ENCODE measurements at places on chromosomes 7 and 10. TPM values are rescaled to one million over a fixed set of nuclear protein-coding genes. Genes with fewer than 3 reads are reported as not detected.

Gene PCDH15
- under 0.01 TPM for total RNA-seq

Gene ZNF138
- 2.2 TPM for total RNA-seq

Gene MYOF
- total RNA-seq: 263 TPM

Gene PON3
- not detected for total RNA-seq

Gene RNF148
- total RNA-seq: 1.3 TPM

Gene ATP5MK
- total RNA-seq: 91.6 TPM

Gene SNX10
- 0.15 TPM for total RNA-seq

Gene PARD3
- 36.8 TPM for total RNA-seq

Gene NPTX2
- total RNA-seq: not detected

Gene ATOH7
- total RNA-seq: not detected

Gene CRYGN
- 0.58 TPM for total RNA-seq

Gene SEMA4G
- 2.3 TPM for total RNA-seq

Gene GATA3
- total RNA-seq: not detected

Gene HOXA13
- under 0.01 TPM for total RNA-seq

Gene KNDC1
- total RNA-seq: 2.3 TPM

Gene DHX32
- total RNA-seq: 28.9 TPM

Gene CALHM3
- not detected for total RNA-seq

Gene OLAH
- total RNA-seq: not detected

Gene ERVW-1
- not detected for total RNA-seq

Gene SLC16A9
- 0.33 TPM for total RNA-seq

Gene HMX3
- total RNA-seq: not detected

Gene NPY4R
- total RNA-seq: not detected

Gene TRIM73
- 0.44 TPM for total RNA-seq

Gene MEIG1
- not detected for total RNA-seq

Gene HOXA3
- total RNA-seq: 3.0 TPM

Gene MACROH2A2
- 12.2 TPM for total RNA-seq

Gene ABCB4
- 4.8 TPM for total RNA-seq

Gene HIBADH
- 93.5 TPM for total RNA-seq

Gene TEX36
- total RNA-seq: not detected

Gene EMX2
- total RNA-seq: not detected

Gene ANTXRL
- not detected for total RNA-seq

Gene FKBP9
- total RNA-seq: 372 TPM

Gene MMRN2
- 3.6 TPM for total RNA-seq

Gene UTF1
- total RNA-seq: not detected

Gene FAM25A
- not detected for total RNA-seq

Gene ASZ1
- total RNA-seq: not detected

Gene MYO1G
- total RNA-seq: under 0.01 TPM

Gene LRRD1
- not detected for total RNA-seq

Gene RASA4B
- total RNA-seq: 3.5 TPM

Gene FAM241B
- total RNA-seq: 0.29 TPM

Gene LLCFC1
- total RNA-seq: not detected

Gene HGF
- total RNA-seq: 80.7 TPM

Gene PON1
- total RNA-seq: not detected

Gene ITPRIP
- total RNA-seq: 15.2 TPM

Gene DRGX
- not detected for total RNA-seq

Gene DLD
- 91.9 TPM for total RNA-seq

Gene SGPL1
- 24.0 TPM for total RNA-seq

Gene GSDME
- total RNA-seq: 75.3 TPM

Gene SPDYE2
- not detected for total RNA-seq
